ENCODE measurements at places on chromosomes 1 and 21.

DNA sequence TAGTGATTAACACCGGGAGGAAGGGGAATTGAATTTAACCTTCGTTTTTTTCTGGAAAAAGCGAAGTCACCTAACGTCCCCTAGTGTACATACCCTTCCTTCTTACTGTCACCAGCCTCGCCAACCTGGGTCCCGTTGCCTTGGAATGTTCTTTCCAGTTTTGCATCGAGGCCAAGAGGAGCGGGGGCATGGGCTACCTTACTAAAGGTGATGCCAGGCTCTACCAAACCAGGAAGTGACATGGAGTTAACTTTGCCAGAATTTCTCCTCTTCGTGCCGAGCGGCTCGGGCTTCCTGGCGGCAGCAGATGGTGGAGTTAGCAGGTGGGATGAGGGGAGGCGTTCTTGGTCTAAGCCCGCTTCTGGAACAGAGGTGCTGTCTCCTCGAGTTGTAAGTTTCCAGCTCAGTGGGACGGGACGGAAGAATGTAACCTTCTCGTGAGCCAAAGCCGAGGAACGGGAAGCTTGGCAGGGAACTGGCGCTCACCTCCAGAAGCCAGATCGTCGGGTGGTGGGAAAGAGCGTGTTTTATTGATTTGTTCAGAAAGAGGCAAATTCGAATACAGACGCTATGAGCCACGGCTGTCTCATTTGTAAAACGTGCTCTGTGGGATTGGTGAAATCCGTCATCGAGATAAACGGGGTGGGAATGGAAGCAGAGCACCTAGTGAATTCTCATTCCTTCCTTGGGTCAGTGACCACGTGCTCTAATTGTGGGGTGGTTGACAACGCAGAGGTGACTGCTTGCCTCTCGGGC lies 486 bp downstream of the NIPAL3 start:
- no peak for DNase-seq

DNA sequence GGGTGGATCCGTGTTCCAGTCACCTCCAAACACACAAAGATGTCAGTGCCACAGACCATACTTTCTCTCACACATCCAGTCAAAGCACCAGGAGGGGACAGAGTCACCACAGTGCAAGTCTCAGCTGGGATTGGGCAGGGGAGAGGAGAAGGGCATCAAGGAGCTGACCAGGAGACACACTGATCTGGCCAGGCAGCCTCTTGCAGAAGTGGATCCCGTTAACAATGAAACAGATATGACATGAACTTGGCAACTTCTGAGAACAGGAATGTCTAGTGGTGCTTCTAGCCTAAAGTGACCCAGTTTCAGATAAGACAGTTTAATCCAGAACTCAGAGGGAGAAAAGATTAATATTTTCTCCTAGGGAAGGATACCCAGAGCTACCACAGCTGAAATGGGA lies 71.0 kb downstream of the HIVEP3 start:
- no peak for DNase-seq

GRCh38 chr1:180926164-180926981 lies 13.7 kb downstream of the KIAA1614 start:
- no peak for DNase-seq

DNA sequence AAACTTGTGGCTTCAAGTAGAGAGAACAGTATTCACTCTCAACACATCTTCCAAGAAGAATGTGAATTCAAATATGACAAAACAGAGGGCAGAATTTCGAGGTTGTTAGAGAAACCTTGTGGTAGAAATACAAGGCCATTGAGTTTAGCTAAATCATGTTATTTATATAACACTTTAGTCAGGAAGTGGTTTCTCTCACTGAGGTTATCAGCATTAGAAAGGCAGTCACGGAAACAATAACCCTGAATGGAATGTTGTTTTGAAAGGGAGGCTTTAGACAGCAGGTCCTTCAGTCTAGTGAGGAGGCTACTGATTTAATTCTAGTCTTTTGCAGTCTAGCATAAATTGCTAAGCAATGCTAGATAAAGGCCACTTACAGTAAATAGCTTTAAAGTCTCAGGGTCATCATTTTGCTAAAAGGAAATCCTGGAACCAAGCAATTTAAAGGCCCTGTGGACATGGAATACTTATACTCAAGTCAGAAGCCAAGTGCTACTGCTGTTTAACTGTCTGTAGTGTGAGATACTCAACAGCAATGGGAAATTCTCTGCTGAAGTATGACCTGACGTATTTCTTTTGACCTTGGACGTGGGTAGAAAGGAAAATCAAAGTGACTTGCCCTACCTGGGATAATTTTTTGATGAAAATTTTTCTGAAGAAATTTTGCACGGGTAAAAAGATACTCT lies 89.0 kb upstream of the CHODL start:
- DNase-seq, result no peak

DNA sequence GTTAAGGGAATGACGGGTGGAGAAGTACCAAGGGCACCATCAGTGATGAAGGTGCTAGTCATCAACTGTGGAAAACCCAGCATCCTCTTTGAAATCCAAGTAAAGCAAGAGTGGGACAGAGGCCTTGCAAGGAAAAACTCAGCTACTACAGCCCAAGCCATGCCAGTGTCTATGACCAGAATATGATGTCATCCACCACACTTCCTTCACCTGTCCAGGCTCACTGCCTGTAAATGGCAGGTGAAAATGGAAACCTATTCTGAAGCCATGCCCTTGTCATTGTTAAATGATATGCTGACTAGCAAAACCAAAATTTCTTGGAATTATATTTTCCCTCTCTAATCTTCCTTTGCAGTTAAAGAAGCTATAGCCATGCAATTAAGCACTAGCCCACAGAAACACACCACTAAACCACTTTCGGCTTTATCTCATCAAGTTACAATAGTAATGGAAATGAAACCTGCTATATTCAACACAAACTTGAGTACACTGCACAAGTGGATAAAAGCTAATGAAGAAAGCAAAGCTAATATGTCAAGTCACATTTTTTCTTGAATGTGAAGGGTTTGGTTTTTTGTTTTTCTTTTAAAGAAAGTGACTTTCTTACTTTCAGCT lies 96.3 kb upstream of the RALGPS2 start:
- DNase-seq, result no peak

- no peak for DNase-seq
Observed at GRCh38 chr1:24383381-24383940, 30.1 kb downstream of the STPG1 start.

DNA sequence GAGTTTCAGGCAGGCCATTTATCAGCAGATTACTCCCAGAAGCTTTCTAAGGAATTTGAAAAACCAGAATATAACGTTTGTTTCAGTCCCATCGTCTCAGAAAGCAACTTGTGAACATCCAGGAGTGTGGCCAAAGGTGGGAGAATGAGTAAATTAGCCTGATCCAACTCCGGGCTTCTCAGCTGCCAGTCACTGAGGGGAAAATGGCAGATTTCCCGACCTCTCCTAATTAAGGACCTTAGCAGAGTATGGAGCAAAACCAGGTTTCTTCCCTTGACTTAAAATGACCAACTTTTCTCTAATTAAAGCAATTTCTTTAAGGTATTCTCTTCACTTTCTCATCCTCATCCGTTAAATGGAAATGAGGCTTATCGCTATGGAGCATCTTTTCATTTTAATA lies 1.0 kb downstream of the CORT start:
- no peak for DNase-seq

GRCh38 chr1:40710581-40711315 lies 19.2 kb downstream of the NFYC start:
- no peak for DNase-seq

DNA sequence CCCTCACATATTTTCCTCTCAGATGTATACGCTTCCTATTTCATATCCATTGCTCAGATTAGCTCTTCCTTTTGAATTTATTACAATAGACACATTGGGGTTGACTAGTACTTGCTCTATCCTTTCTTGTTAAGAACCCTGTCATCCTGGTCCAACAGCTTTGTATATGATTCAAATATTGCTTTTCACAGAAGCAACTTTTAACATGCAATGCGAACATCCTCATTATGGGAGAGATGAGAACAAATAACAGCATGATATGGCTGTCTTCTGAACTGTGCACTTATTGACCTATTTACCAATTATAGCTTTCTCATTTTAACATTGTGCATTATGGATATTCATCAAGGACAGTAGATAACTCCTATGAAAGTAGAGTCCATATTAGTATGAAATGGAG lies 510.8 kb downstream of the PTPRC start:
- DNase-seq, result no peak

DNA sequence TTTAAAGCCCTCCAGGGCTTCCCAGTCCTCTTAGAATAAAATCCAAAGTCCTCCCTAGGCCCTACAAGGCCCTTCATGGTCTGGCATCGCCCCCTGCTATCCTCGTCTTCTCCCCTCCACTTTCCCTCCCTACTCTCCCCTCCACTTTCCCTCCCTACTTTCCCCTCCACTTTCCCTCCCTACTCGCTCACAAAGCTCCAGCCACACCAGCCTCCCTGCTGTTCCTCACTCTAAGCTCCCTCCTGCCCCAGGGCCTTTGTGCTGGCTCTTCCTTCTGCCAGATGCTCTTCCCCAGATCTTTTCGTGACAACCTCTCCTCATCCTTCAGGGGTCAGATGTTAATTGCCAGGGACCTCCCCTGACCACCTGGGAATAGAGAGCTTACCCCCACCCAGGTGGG lies 12.8 kb downstream of the ARHGEF19 start:
- DNase-seq, result no peak

DNA sequence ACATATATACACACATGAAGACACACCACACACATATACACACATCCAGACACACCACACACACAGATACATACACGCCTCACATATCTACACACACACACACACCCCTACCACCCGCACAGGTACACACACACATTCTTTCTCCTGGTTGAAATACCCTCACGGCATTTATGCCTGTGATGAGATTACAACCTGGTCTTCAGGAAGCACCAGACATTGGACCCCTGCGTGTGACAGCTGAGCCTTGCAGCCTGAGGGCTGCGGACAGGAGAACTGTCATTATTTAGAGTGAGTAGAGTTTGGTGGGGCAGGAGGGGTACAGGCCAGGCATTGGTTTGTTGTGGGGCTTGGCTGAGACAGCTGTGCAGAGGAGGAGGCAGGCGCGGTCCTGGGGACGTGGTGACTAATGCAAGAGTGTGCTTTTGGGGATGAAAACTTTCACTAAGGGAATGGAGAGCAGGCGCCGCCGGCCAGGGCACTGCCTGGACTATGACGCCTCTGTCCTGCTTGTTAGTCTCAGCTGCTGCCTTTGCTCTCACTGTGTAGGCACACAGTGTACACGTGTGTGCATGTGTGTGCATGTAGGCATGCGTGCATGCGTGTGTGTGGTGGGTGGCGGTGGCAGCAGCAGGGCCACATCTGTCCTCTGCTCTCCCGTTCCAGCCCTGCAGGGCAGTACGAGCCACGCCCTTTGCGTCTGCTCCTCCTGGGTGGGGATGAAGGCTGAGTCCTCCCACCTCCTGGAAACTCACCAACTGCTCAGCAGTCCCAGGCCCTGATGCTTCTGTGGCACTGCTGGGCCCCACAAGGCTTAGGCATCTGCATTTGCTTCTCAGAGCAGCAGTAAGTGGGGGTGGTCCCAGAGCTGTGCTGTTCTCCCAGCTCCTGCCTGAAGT lies 57.6 kb downstream of the SPSB1 start:
- no peak for DNase-seq

GRCh38 chr1:161121834-161122233 lies 3.9 kb downstream of the NIT1 start:
- DNase-seq, result no peak

DNA sequence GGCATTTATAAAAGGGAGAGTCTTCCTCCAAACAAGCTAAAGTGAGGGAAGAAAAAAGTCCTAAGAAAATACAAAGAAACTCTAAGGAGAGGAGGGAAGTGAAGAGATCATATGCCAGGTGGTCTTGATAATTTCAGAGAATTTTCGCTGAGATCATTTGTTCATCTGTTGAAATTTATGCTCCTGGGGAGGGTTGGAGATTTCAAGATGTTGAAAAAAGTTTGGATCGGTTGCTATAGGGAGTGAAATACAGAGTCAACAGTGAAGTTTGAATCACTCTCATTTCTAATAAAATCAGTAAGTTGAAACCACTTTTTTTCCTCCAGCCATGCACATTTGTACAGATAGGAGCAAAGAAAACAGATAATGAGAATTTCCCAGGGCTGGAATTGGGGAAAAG lies 299.1 kb upstream of the ADAMTS5 start:
- DNase-seq, result no peak

DNA sequence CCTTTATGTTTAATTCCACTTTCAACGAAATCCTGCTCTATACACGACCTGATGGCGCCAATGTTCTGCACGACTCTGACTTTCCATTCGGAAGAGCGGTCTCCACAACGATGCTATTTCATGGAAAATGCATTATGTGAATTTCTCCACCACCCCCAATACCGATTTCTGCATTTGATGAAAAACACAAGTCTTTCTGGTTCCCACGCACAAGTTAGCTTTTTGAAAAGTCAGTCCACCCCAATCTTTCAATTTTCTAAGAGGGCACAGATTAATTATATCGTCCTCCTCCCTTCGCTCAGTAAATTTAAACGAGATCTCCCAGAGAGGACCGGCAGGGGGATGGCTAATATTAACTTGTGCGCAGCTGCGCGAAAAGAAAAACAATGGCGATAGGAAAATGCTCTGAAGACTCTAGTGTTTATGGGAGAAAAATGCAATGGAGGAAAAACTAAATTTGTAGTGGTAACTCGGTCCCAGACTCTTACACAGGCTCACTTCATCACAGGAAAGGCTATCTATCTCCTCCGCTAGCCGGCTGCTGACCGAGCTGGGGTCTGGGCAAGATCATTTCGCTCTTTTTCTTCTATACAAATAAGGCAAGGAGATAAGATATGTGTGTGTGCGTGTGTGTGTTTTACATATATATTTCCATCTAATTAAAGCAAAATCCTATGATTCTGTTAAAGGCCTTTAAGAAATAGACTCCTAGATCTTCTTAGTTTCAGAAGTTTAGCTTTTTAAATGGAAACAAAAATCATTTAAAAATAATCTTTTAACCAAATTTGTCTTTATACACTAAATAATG lies 1.2 kb upstream of the LHX8 start:
- DNase-seq, result no peak

DNA sequence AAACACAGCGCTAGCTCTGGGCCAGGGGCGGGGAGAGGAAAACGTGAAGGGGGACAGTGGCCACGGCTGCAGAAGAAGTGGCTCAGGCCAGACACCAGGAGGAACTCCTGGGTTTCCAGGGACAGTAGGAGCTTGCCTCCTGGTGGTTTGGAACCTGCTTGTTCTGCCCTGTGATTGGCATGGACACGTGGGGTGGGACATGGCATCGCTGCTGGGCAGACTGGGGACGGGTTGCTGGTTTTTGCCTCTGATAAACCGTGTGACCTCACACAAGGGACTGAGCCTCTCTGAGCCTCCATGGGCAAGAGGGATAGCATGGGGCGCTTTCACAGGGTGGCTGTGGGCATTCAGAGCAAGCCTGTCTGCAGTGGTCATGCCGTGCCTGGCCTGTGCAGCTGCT lies 7.5 kb upstream of the PLCH2 start:
- no peak for DNase-seq

- no peak for DNase-seq
Observed at GRCh38 chr1:168565825-168566224, 10.6 kb upstream of the XCL1 start.

DNA sequence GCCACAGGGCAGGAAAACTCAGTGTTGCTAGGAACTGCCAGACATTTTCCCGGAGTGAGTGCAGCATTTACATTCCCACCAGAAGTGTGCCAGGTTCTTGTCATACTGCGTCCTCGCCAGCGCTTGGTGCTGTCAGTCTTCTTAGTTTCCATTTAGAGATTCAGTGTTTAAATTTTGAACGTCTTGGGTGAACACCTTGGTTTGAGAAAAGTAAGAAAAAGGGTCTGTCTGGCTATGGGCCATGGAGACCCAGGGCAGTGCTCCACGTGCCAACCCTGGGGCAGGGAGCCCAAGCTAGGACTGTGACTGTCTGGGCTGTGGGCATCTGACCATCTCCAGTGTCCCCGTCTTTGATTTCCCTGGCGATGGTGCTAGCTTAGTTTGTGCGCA lies 16.0 kb downstream of the IBA57 start:
- DNase-seq, result no peak

- no peak for DNase-seq
Observed at GRCh38 chr1:207059881-207060280, 6.8 kb downstream of the PFKFB2 start.

Data from activated CD4-positive, CD25-positive, alpha-beta regulatory T cell (primary cell).